Activated CD4-positive, alpha-beta T cell treated with anti-CD3 and anti-CD28 coated beads for 4 hours (primary cell): ENCODE measurements at places on chromosomes 5 and 9.

DNA sequence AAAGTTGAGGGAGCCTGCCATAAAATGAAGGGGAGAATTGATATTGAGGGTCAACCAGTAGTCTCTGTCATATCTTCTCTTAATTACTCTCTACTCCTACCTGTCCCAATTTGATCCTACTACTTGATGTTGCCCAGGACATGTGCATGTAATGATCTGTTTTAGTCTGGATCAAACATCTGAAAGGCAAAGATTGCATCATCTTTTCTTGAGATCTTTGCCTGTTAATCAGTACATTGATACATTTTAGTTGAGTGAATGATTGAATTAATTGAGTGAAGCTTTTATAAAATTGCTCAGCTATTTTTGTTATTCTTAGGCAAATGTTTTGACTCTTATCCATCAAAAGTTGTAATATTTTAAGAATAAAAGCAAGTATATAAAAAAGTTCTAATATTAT is 21.7 kb downstream of the ARHGEF28 start:
- no peak for DNase-seq

DNA sequence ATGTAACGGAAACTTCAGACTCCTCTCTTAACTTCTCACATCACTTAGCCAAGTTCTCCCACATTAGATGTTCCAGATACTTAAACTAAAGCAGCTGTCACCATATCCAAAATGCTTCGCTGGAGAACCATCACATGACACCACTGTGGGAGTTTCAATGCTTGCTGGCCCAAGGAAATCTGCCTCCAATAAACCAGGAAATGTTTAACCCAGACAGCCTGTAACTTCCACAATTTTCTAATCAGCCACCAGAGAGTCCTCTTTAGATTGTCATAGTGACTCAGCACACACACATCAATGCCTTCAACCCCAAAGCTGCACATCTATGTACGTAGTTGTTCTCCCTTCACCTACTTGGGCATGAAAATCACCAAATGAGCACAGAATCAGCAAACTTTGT is 118.7 kb downstream of the LPAR1 start:
- no peak for DNase-seq

DNA sequence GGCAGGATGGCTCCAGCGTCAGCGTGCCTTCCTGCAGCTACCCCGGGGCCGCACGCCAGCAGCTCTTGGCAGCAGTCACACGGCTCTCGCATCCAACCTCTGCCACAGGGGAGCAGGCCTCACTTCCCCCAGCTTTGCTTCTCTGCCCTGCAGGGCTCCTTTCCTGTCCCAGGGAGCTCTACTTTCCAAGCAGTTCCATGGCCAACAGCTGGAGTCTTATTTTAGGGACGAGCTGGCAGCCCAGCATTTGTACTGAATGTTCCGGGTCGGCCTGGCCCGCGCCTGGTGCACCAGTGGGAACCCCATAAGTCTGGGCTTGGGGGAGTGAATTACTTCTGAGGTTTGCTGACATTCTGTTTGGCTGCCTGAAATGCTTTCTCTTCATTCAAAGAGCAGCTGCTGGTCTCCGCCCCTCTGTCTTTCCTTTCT is 34.6 kb downstream of the GADD45G start:
- no peak for DNase-seq

DNA sequence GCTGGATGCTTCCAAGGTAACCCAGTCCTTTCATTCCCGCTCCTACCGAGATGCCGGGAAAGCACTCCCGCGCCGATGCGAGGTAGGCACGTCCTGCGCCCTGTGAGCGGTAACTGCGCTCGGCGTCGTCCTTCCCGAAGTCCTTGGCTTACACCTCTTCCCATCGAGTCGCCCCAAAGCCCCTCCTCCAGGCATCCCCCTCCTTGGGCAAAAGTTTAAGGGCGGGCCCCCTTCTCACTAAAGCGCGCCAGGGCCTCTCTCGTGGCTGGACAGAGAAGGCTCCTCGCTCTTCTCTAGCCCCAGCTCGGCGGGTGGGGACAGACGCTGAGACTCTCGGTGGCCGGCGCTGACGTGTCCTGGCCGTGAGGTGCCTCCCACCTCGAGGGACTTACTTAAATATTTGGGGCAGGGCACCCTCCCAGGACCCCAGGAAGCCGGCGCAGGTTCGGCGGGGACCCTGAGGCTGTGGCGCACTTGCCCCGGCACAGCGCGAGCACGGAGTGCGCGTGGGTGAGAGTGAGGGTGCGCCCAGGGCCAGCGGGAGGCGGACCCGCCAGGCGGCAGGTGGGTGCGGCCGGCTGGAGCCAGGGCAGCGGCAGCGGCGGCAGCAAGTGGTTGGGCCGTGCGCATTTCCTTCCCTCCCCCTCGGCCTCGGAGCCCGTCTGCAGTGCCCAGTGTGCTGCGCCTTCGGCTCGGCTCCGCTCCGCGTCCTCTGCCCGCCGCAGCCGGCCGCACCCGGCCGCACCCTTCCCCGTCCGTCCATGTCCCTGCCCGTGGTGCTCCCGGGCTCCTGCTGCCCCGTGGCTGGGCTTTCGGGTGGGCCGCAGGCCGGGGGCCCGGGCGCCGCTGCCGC is at the start of gene ENTREP1:
Gene ENTREP1, plus strand, starts transcription at position 667 of the 853 bp plus-strand sequence. Its CDS starts 95 bp downstream, at position 762.
- no peak for DNase-seq

DNA sequence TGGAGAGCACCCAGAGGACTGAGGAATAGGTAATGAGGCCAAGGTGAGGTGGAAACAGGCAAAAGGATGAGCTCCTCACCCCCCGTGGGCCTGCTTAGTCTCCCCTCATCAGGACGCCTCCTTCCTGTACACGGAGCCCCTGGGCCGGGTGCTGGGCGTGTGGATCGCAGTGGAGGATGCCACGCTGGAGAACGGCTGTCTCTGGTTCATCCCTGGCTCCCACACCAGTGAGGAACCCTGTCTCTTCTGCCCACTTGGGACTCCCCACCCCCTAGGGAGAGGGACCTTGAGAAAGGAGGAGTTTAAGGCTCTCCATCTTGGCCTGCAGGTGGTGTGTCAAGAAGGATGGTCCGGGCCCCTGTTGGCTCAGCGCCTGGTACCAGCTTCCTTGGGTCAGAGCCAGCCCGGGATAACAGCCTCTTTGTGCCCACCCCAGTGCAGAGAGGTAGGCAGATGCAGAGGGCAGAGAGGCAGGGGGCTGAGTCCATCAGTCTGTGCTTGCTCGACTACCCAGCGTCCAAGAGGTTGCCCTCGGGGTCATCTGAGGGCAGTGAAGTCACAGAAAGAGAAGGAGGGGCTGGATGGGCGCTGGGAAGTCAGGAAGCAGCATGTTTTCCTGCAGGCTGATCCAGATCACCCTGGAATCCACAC is 7.0 kb downstream of the DOLK start:
- no peak for DNase-seq

DNA sequence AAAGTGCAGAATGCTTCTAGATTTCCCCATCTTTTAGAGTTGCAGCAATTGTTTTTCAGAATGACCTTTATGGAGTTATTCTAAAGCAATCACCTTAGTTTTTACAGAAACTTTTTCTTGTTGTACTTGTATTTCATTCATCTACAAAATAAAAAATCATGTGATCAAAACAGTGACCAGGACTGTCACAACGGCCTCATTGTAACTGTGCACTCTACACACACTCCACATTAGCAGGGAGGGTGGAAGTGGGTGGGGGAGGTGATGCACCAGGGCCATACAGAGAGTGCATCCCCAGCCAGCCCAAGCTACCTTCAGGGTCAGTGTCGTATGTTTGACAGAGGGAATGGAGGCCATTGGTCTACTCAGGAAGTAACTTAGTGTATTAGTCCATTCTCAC is 26.9 kb downstream of the EGFLAM start:
- no peak for DNase-seq

DNA sequence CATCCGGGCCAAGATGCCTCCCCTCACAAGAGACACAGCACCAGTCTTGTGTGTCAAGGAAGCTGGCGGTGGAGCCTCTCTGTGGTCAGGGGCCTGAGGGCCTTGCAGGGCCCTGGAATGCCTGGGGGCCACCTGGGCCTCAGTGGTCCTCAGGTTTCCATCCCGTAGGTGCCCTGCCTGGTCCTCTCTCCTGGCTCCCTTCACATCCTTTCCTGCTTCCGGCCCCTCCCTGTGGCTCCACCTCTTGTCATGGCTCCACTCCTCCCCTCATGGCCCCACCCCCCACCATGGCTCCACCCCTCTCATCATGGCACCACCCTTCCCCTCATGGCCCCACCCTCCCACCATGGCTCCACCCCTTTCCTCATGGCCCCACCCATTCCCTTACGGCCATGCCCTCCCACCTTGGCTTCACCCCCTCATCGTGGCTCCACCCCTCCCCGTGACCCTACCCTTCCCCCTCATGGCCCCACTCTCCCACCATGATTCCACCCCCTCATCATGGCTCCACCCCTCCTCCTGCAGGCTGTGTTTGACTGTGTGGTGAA is 175.8 kb downstream of the CACNA1B start:
- no peak for DNase-seq

DNA sequence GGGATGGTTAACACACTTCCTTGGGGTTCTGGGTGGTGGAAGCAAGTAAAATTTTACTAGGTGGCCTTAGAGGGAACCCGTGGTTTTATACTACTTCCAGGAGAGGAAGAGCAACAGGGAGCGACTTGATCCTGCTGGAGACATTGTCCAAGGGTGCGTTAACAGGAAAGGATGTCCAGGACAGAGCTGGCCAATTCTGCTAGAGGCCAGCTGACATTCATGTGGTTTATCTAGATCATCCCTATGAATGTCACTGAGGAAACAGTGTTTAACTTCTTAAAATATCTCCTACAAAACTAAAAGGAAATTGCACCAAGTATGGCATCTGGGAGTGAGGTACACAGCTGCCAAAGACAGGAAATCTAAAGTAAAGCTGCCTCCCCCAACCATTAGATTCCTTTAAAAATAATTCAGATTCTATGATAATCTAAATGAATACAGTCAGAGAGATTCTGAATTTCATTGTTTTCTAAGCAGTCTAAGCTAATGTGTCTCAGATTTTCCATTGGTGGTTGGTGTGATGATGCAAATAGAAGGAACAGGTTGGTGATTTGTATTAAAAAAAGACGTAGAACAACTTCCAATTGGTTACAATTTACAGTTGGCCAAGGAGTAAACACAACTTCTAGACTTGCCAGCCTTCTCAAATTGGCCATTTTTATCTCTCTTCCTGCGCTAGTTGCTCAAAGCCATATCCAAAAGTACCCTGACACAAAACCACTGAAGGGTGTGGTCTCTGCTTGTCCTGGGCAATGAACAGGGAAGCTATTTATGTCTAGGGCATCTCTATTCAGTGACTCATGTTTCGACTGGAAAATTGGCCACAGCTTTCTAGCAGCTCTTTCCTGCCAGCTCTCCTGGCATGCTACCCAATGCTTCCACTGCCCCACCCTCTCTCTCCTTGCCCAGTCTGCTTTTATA is 574.7 kb upstream of the MEF2C start:
- DNase-seq = no peak

GRCh38 chr5:173493846-173494245 is 122.6 kb downstream of the BOD1 start:
- DNase-seq = no peak

- DNase-seq = peak; percentile 26
Observed at GRCh38 chr9:93451849-93452709, 594 bp downstream of the FAM120A start.

- no peak for DNase-seq
Observed at GRCh38 chr9:4334410-4334813, 34.5 kb upstream of the GLIS3 start.

DNA sequence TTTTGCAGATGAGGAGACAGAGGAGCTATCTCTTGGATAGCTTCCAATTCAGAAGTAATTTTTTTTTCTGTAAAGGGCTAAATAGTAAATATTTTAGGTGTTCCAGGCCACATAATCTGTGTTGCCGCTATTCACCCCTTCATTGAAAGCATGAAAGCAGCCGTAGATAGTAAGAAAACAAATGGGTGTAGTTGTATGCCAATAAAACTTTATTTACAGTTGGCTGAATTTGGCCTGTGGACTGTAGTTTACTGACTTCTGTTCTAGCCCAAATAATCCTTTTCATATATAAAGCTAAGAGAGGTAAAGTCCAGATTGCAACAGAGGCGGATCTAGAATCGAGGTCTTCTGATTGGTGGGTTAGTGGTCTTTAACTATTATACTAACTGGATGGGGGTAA is 128.9 kb downstream of the SLF1 start:
- DNase-seq = no peak

DNA sequence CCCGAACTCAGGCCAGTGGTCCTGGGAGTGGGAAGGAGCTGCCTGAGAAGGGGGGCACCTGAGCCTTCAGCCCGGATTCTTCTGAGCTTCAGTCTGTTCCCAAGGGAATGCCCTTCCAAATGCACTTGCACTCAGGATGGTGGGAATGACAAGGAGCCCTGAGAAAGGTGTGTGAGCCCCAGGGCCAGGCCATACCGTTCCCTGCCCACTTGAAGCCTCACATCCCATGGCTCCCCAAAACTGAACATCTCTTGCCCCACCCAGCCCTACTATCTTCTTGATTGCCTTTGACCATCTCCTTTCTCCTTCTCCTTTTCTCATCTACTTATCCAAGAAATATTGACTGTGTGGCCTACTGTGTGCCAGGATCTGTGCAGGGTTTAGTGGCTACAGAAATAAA is 84.4 kb upstream of the HSPA9 start:
- no peak for DNase-seq

DNA sequence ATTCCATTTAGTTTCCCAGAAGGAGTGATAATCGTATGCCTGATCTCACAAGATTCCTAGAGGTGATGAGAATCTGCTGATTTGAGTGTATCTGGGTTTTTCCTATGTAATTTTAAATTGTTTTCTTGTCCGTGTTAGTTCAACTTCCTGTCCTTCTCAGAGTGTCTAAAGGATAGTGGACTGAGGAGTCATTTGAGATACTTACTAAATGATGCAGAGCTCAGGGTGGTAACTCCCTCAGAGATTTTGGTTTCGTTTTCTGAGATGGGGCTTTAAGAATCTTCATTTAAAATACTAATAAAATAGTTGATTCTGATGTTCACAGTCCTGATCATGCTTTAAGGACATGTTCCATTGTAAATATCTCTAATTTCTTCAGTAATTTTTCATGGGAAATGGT is 30.3 kb downstream of the MELK start:
- DNase-seq = no peak

- no peak for DNase-seq
Observed at GRCh38 chr5:171494452-171495121, 75.1 kb downstream of the FGF18 start.

GRCh38 chr5:176542596-176543427 is 5.6 kb upstream of the RNF44 start:
- no peak for DNase-seq

GRCh38 chr5:29230591-29230990 is 1962.9 kb upstream of the CDH6 start:
- no peak for DNase-seq

- DNase-seq = no peak
Observed at GRCh38 chr5:55108661-55109060, 6.2 kb downstream of the GZMA start.

DNA sequence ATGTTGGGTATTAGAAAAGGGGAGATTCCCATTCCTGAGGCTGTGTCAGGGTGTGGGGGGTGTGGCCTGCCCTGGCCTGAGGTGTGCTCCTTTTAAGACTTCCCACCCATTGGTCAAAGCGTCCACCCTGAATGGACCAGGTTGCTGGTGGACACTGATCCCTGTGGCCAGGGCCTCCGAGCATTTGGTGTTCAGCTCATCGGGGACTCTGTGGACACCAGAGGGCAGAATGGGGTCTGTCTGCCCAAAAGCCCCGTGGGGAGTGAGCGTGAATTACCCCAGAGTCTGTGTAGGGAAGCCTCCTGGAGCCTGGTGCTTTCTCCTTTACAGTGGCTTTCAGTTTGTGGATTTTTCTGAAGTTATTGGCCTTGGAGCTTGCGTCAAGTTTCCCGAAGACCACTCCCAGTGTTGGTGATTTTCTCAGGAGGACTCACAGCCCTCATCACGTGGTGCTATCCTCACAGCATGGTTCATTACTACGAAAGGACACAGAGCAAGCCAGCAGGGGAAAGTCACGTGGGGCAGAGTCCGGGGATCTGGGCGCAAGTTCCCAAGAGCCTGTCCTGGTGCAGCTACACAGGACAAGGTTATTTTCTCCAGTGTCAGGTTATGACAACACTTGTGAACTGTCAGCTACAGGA is 55.5 kb downstream of the TENT4A start:
- no peak for DNase-seq
